BE2C (cell line): ENCODE measurements at places on chromosomes 2 and 18.

- DNase-seq = no peak
These were observed 888 bp upstream of the TWSG1 start for GRCh38 chr18:9333441-9334328.

DNA sequence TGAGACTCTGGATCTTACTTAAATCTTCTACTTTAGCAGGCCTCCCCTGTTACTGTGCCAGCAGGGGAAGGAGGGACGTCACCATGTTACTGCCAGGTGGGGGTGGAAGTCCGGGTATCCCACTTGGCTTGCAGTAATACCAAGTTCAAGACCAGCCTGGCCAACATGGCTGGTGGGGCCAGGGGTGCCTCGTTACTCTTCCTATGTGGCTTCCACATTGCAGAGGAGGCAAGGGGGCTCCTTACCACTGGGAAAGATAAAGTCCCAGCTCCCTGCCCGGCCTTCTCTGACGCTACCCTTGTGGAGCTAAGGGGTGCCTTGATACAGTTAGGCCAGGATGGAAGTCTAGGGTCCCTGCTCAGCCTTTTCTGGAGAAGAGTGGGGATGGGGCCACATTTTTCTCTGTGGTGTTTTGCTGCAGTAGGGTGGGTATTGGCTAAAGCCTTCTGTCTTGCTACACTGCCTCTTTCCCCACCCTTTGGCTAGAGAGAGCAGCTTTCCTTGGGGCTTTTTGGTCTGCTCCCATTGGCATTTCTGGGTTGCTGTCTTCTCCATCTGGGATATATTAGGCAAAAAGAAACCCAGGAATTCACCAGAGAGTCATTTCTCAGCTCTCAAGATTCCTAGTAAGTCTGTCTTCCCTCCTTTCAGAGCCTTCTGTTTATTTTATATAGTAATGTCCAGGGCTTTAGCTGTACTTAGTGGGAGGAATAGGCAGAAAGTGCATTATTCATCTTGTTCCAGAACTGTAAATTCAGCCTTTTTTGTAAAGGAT lies 21.9 kb downstream of the ELMOD3 start:
- no peak for DNase-seq

DNA sequence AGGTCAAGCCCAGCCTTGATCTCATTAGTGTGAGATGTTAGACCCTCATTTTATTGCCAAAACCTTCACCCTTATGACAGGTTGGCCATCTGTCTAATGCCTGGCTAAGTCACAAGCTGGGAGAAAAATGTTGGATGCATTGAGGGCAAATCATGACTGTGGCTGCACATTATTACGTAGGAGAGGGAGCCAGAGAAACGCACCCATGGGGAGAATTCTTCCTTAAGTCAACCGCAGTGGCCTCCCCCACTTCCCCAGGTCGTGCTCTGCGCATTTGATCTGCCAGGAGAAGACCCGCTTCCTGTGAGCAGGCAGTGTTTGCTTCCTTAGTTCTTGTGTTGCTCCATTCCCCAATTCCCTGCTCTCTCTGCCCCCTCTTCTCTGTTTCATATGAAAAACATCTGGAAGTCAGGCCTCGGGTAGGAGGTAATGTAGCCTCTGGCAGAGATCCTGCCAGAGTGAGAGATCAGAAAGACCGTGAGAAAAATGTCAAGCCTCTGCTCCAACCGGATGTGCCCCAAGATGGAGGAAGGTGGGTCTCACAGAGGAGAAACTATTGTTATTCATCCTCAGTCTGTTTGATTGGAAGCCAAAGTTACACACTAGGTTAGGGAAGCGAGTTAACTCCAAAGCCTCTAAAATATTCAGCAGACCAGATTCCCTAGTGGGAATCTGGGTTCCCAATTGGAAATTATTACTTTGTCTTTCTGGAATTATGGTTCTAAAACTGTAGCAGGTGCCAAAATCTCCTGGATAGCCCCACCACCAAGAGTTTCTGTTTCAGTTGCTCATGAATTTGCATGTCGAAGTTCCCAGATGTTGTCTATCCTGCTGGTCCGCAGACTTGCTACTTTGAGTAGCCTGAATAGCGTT lies 144.3 kb upstream of the PELI1 start:
- DNase-seq = no peak

DNA sequence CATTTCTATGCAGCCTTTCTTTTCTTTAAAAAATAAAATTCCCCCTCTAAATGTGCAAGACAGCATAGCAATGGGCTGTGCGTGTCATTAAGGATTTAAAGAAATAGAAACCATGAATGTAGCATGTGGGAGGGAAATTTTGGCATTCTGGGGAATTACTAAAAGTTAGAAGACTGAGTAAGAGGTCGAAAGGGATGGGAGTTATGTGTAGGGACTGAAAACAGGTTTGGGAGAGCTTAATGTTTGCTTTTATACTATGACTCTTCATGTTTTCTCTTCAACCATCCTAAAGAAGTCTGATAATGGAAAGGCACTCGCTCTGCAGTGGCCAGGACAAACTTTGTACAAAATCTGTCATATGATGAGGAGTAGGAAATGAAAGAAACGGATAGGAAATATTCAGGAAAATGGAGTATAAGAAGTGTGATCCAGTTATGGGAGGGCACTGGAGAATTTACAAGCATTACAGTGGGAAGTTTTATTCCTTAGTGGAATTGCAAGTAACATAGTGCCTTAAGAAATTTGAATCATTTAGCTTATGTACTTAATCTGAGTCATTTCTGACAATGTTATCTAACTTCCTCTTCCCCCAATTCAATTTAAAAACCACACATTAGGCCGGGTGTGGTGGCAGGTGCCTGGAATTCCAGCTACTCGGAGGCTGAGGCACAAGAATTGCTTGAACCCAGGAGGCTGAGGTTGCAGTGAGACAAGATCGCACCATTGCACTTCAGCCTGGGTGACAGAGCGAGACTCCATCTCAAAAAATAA lies 20.6 kb downstream of the TMEM87B start:
- DNase-seq = no peak

DNA sequence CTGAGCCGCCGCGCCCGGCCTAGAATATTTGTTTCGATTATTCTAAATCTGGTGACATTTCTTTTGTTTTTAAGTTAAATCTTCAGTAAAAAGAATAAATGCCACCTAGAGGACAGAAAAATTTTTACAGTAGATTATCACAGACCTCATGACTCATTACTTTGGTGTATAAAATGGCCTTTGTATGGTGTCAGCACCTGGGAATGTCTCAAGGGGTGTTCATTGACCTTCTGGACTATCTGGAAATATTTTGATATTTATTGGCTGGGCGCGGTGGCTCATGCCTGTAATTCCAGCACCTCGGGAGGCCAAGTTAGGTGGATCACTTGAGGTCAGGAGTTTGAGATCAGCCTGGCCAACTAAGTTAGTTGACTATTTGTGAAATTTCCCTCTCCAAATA lies 30.3 kb upstream of the SLC30A6 start:
- DNase-seq = no peak

DNA sequence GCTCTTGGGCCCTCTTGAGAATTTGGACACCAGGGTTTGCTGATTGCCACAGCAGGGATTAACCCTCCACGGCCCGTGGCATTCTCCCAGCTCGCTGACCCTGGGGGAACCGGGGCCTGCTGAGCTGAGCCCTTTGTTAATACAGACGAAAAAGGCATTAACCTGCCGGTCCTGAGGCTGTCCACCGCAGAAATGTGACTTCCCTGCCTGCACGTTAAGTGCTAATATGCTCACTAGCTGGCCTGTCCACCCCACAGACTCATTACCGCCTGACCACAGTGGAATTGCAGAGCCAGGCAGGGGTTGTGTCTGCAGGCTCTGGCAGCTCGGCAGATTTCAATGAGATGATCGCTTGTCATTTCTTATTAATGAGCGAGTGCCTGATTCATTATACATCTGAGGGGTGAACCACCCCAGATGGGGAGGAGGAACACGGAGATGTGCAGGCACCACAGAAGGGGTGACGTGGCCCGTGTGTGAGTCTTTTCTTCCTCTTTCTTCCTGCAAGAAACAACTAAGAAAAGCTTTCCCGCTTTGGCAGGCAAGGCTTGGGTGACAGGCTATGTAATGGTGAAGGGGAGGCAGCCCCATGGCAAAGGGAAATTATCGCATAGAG lies 126.0 kb downstream of the GLI2 start:
- DNase-seq = no peak

- DNase-seq = no peak
These were observed 179.6 kb downstream of the MGAT5 start for GRCh38 chr2:134433469-134433868.

DNA sequence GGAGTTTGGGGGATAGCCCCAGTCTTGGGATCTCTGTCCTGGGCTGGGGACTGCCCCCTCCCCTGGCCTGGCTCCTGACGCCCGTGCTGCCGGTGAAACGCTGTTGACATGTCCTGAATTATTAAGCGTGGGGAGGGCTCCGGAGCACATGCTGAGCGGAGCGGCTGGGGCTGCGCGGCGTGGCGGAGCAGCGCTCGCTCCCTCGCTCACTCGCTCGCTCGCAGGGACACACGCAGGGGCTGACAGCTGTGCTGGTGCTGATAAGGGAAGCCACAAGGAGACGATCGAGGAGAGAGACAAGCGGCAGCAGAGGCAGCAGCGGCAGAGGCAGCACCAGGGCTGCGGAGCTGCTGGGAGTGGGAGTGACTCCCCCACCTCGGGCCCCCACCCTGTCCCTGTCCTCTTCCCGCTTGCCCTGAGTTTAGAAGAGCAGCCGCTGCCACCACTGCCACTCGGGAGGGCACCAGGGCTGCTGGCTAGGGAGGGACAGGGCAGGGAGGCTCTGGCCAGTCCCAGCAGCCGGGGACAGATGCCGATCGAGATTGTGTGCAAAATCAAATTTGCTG lies at the start of gene ASIC4:
Gene ASIC4 (plus strand): TSS at position 287 of the 566 bp plus-strand sequence. CDS start 243 bp downstream, at position 530.
- peak; percentile 76 for DNase-seq

DNA sequence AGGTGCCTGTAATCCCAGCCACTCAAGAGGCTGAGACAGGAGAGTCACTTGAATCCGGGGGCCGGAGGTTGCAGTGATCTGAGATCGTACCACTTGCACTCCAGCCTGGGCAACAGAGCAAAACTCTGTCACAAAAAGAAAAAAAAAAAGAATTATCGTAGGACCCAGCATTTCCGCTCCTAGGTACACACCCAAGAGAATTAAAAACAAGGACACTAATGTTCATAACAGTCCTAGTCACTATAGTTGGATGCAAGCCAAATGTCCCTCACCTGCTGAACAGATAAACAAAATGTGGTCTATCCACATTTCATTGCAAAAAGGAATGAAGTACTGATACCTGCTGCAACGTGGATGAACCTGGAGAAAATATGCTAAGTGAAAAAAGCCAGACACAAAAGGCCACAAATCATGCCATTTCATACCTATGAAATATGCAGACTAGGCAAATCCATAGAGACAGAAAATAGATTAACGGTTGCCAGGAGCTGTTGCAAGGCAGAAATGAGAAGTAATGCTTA lies 21.2 kb downstream of the ADRA2B start:
- no peak for DNase-seq

- DNase-seq = no peak
These were observed 2.9 kb upstream of the SERPINB4 start for GRCh38 chr18:63646936-63647335.

DNA sequence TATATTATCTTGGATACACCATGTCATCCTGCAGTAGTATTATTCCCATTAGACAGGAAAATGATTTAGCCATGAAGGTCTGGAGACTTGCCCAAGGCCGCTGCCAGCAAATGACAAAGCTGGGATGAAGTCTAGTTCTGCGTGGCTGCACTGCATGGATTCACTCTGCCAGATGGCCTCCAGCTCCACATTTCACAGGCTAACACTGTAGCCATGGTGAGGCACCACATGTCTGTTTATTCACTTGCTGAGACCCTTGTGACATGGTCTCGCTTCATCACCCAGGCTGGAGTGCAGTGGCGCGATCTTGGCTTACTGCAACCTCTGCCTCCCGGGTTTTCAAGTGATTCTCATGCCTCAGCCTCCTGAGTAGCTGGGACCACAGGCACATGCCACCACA lies 31.5 kb upstream of the SCG2 start:
- DNase-seq = peak; percentile 71

GRCh38 chr2:236715077-236715476 lies 145.5 kb downstream of the ACKR3 start:
- DNase-seq = no peak

- no peak for DNase-seq
These were observed 212.3 kb downstream of the BCL2 start for GRCh38 chr18:63107171-63107845.

DNA sequence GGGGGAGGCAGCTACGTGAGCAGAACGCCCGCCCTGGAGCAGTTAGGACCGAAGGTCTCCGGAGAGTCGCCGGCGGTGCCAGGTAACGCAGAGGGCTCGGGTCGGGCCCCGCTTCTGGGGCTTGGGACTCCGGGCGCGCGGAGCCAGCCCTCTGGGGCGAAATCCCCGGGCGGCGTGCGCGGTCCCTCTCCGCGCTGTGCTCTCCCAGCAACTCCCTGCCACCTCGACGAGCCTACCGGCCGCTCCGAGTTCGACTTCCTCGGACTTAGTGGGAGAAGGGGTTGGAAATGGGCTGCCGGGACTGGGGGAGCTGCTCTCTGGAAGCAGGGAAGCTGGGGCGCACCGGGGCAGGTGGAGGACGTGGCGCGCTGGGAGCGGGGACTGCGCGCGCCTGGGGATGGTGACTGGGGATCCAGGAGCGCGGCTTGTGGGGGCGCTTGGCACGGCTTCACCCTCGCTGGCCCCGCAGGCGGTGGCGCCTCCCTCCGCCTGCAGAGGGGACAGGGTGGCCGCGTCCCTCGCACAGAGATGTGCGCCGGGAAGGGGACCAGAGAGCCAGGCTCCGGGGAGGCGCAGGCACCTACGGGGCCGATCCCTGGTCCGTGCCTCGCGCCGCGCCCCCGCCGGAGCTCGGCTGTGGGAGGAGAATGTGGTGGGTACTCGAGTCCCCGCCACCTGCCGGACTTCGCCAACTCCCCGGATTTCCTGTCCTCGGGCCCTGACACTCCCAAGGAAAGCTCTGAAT lies 688 bp downstream of the CDH20 start:
- DNase-seq = no peak

- DNase-seq = no peak
These were observed 572.7 kb downstream of the PIK3C3 start for GRCh38 chr18:42527766-42528165.

GRCh38 chr2:135615404-135615803 lies 84.1 kb downstream of the R3HDM1 start:
- no peak for DNase-seq

GRCh38 chr2:27871802-27872201 lies 18.4 kb downstream of the RBKS start:
- DNase-seq = peak; percentile 74

GRCh38 chr2:27255187-27255586 lies 7.7 kb downstream of the SLC30A3 start:
- peak; percentile 81 for DNase-seq
